NCI-H2171 (cell line): ENCODE measurements at places on chromosomes 13 and 19.
A peak's percentile ranks its signal among the peaks of the same experiment; 100 is the strongest.

DNA sequence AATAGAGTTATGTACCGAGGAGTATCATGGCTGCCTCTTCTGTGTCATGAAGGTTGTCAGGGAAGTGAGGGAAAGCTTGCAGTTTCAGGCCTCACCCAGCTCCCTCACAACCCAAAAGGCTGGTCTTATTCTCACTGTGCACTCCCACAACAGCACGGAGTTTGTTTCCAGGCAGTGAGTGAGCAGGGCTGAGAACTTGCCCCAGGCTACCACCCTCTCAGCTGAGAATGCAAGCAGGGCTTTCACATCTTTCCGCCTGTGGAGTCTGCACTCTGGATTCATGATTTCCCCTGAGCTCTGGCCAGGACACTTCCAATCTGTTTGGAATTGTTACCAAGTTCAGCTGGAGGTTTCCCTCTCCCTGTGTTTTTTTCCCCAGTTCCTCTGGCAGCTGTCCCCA lies 2284.7 kb upstream of the PCDH20 start:
- DNase-seq, result no peak

- DNase-seq, result no peak
Observed at GRCh38 chr13:27293076-27293691, 22.6 kb downstream of the RASL11A start.

GRCh38 chr19:41554907-41555306 lies 21.1 kb upstream of the CEACAM21 start:
- DNase-seq, result no peak

DNA sequence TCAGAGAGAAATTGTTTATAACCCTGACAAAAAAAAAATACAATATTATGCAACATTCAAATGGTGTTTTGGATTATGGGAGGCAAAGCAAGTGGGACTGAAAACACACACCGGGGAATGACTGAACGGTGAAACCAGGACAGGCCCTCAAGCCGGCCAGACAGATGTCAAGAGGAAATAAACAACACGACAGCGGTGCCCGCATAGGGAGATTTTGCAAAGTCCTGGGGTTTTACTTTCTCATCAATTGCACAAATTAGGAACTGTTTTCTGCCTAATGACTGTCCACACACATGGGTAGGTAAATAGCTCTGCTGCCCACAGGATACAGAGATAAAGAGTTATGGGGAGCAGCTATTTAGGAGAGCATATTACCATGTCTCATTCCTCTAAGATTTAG lies 134.5 kb downstream of the IRS2 start:
- DNase-seq, result no peak

GRCh38 chr13:94435604-94436226 lies 43.8 kb downstream of the DCT start:
- DNase-seq, result peak; percentile 60

GRCh38 chr13:97202761-97203160 lies 19.4 kb upstream of the MBNL2 start:
- DNase-seq, result no peak

DNA sequence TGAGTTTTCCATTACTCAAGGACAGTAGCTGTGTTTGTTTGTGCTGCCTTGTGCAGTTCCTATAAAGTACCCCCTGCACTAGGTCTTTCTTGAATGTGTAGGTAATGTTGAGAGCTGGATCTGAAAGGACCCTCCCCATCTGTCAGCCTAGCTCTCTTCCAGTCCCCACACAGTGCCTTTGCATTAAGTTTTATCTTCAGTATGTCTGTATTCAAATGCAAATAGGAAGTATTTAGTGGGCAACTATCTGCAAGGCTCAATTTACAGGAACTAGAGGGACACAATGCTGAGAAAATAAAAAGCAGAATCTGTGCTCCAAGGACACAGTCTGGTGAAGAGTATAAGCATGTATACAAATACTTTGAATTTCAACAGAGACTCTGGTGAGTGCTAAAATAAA lies 558.5 kb downstream of the RFC3 start:
- no peak for DNase-seq

DNA sequence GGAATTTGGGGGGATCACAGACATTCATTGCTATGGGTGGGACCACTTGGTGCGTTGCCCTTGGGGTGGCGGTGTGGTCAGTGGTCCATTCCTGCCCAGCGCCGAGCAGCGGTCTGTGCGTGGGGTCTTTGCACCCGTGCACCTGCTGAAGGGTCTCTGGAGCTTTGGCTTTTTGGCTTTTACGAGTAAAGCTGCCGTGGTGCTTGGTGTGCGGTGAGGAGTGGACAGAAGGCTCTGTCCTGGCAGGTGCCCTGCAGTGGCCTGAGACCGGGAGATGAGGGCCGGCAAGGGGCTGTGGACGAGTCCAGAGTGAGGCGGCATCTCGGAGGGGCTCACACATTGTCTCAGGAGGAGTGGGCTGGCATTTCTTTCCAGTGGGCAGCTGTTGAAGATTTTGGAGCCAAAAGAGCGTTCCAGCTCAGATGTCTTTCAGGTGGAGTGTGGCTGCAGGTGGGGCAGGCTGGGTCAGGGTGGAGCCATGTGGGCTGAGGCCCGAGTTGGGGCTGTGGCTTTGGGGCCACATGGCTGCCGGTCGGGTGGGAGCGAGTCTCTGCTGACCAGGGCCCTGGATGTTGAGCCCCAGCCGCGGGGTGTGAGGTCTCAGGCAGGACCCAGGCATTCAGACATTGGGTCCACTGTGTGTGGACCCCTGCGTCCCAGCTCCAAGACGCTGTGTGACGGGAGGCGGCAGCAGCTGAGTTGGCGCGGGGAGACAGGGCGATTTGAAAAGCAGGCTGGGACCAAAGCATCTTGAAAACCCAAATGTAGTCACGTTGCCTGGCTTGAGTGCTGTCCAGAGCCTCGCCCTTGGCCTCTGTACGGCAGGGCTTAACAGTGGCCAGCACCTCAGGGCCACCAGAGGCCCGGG lies 11.7 kb downstream of the GNA11 start:
- no peak for DNase-seq

DNA sequence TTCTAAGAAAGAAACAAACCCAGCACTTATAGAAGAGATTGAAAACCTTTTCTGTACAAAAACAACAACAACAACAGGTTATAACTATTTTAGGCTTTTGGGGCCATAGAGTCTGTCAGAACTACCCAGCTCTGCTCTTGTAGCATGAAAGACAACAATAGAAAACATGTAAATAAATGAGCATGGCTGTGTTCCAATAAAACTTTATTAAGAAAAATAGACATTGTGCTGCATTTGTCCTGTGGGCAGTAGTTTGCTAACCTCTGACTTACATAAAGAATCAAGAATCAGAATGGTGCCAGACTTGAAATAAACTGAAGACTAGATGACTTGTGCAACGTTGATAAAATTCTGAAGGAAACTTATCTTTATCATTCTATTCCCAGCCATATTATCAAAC lies 617.5 kb downstream of the DIAPH3 start:
- DNase-seq, result no peak

DNA sequence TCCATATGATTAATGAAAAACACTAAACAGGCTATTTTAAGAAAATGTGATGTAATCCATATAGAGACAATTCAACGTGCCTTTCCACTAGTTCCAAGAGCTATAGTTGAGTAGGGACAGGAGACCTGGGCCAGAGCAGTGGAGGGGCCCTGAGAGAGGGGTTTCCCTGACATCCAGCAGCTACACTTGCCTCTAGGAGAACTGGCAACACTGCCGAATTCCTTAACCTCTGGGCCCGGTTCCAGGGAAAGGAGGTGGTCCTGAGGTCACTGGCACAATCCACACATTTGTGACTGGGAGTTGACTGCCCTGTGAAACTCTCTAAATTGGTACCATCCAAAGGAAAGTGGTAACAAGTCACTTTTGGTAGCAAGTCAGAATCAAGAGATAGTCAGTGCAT lies 264.4 kb downstream of the DCLK1 start:
- no peak for DNase-seq

- no peak for DNase-seq
Observed at GRCh38 chr19:8377598-8377997, 12.6 kb upstream of the RAB11B start.

DNA sequence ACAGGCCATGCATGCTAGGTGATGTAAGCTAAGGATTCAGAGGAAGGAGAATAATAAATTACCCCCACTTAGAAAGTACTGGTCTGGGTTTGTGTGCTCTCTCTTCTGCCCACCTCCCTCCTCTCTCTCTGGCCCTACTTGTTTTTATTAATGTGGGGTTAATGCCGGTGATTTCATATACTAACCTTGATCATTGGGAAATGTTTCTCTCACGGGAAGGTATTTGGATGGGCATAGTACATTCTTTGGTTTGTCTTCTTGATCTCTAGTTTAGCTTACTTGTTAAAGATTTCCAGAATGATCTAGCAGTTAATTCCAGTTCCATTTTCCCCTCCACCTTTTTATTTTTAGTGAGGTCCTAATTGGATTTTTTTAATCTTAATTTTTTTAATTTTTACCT lies 24.6 kb downstream of the ARHGAP35 start:
- DNase-seq, result no peak

DNA sequence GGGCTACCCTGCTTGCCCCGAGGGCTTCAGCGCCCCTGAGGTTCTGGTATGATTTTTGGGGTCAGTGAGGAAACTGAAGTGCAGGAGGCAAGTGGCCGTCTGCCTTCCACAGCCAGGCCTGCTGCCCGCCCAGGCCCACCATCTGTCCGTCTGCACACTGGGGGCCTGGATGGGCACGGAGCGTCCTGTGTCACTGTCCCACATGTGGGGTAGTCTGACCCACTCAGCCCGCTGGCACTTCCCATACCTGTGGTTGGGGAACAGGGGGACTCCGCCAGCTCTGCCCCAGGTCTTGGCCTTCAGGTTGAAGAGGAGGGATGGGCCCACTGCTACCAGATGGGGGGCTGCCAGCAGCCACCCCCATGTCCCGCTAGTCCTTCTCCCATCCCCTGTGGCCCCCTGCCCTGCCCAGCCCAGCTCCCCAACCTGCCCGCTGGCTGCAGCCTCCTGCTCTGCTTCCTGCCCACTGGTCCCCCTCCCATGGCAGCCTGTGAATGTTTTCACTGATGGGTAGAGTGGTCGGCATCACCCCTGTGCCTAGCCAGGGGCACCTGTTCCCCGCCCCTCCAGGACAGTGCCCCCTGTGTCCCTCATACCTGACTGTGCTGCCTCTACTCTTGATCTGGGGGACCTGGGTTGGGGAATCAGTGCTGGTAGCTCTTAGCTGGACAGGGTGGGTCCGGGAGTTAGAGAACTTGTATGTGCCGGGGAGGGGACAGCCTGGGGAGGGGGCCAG lies 9.5 kb downstream of the PIAS4 start:
- no peak for DNase-seq

DNA sequence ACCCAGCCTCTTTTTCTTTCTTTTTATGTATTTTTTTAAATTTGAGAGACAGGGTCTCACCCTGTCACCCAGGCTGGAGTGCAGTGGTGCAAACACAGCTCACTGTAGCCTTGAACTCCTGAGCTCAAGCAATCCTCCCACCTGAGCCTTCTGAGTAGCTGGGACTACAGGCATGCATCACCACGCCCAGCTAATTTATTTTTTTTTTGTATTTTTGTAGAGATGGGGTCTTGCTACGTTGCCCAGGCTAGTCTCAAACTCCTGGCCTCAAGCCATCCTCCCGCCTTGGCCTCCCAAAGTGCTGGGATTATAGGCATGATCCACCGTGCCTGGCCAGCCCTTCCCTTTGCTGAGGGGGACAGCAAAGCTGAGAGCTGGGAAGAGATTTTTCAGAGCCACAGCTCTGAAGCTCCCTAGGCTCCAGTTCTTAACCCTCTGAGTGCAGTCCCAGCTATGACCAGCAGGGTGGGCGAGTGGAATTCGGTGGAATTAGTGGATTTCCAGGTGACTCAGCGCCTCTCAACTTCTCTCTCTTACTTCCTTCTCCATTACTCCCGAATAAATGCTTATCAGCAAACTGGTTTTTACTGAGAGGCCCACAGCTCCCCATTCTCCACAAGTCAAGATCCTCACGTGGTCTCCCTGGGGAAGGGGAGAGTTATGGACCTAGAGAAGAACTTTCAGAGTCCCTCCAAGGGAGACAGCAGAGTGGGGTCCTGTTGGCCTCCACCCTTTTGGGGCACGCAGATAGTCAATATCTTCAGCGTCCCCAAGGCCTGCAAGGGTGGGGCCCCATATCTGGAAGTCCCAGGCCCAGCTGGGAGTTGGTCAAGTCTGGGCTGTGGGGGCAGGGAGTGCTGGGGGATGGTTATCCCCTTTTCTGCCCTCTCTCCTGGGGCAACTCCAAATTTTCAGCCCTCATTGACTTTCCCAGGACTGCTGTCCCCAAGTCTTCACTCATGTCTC lies 1.2 kb downstream of the BLVRB start:
- DNase-seq, result peak; percentile 43

DNA sequence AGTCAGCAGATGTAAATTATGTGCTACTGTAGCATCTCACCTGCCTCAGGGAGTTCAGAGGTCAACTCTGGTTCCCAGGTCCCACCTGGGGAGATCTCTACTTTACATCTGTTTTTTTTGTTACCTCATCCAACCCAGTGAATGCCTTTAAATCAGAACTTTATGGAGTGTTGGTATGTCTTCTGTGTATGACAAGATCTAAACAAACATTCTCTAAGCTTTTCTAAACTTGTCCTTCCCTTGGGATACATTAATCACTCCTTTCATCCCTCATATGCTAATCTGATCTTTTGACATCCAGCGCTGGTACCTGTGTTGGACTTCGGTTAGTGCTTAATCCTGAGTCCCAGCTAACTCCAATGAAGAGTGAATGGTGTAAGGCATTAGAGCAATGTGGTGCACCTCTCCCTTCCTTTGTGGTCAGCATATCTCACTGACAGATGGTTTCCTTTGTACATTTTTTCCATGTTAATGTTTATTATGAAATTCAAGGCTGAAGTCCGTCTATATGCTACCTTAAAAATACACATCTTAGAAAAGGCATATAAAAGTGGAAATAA lies 213.4 kb downstream of the ABCC4 start:
- no peak for DNase-seq

DNA sequence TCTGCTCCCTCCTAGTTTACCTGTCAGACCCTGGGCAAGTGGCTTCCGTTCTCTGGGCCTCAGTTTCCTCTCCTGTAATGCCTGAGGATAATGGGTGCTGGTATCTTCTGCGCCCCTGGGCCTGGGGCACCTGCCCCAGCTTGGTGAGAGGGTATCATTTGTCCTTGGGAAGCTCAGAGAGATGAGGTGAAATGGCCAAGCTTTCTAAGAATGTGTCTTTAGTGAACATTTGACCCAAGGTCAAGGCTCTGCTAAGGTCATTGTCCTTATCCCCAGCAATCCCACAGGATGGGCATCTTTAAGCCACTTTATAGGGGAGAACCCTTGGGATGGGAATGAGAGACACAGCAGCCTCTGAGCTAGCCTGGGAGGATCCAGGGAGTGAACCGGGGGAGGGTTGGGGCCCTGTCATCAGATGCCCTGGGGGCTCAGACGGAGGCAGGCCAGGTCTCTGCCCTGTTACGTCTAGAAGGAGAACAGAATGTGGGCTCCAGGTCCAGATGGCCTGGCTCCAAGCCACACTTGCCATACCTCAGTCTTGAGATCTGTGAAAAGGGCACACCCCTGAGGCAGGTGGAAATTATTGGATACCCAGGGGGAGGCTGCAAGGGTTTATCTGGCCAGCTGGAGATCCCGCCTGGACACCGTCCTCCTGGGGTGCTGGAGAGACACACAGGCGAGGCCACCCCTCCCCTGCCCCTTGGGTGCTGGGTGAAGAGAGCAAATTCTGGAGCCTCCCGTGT lies 1.1 kb upstream of the NFIC start:
- DNase-seq, result peak; percentile 25

GRCh38 chr19:19566306-19566705 lies 28.2 kb downstream of the CILP2 start:
- no peak for DNase-seq
